Aorta (tissue), 5 donors: ENCODE measurements at places on chromosomes 4 and X. TPM values are rescaled to one million over a fixed set of nuclear protein-coding genes. Genes with fewer than 3 reads are reported as not detected.

DNA sequence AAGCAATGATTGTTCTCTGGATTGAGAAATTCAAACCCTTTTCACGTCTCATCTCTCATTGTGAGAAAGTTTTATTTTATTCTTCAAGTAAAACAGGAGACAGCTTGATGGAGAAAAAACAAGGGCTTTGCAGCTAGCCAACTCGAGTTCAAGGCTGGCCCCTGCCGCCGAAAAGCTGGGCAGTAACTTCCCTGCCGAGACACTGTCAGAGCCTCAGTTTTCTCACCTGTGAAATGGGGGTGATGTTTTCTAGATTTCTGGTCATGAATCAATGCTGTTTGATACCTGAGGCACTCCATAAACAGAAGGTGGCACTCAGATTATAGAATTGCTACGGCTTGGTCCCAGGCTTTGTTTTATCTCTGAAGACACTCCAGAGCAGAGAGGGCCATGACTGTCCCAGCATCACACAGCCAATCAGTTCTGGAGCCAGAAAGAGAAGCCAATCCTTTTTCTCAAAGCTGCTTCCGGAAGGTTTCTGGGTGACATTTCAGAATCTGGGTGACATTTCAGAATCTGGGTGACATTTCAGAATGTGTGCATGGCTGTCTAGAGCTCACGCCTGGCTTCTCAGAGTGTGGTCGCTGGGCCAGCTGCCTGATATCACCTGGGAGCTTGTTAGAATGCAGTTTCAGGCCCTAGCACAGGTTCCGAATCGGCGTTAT lies 33.2 kb downstream of the HMX1 start:
- no peak for DNase-seq

The OPRPN gene
- not detected for total RNA-seq

DNA sequence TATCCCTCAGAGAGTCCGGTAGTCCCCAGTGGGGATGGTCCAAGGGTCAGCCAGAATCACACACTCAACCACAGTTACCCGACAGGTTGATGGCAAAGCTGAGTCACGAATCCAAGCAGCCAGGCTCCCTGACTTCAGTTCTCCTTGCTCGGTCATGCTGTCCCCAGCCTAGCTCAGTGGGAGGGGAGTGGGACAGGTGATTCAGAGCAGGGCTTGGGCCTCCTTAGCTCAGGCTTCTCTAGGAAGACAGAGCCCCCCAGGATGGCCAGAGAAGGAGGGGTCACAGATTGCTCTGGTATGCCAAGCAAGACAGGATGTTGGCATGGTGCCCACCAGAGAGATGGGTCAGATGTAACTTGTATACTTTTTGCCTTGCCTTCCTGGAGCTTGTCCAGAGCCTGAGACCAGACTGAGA lies 66.5 kb downstream of the EFNB1 start:
- DNase-seq = peak; percentile 81

DNA sequence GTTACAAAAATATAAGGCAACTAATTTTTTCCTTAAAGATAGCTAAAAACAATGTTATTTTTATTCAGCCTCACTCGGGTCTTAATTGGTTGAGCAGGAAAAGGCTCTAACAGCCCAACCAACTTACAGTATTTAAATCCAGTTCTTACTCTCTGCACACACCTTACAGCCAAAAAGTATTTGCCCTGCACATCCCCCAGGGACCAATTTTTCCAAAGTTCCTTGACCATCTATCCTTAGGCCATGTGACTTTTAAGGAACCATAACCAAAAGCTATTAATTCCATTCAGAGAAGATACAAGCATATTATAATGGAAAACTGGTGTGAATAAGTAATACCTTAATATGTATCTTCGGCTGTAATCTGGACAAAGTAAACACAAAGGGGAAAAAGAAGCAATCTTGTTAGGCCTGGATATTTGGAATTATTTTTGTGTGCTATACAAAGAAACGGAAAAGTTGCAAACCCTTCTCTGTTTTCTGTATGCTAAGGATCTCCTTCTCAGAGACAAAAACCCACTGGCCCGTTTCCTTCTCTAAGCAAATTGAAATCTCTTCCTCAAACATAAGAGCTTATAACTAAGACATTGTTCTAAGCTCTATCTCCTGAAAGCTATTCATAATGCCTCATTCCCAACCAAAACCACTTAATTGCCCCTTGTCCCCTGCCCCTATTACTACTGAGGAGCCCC lies 1.0 kb upstream of the THAP9 start:
- no peak for DNase-seq

GRCh38 chrX:38376747-38377146 lies 24.3 kb downstream of the OTC start:
- DNase-seq = no peak

The SEPSECS gene
- 5.6 TPM for total RNA-seq
